ENCODE measurements at places on chromosomes 4 and X. TPM values are rescaled to one million over a fixed set of nuclear protein-coding genes. Genes with fewer than 3 reads are reported as not detected.
A peak's percentile ranks its signal among the peaks of the same experiment; 100 is the strongest.

Gene SOX3
- total RNA-seq = not detected

Gene NDST3
- not detected for total RNA-seq

Gene HS6ST2
- total RNA-seq = not detected

Gene UTP3
- 45.5 TPM for total RNA-seq

Gene PLRG1
- 95.1 TPM for total RNA-seq

Gene MAGEA4
- total RNA-seq = not detected

Gene RNF212
- total RNA-seq = not detected

Gene CYP2U1
- 20.6 TPM for total RNA-seq

DNA sequence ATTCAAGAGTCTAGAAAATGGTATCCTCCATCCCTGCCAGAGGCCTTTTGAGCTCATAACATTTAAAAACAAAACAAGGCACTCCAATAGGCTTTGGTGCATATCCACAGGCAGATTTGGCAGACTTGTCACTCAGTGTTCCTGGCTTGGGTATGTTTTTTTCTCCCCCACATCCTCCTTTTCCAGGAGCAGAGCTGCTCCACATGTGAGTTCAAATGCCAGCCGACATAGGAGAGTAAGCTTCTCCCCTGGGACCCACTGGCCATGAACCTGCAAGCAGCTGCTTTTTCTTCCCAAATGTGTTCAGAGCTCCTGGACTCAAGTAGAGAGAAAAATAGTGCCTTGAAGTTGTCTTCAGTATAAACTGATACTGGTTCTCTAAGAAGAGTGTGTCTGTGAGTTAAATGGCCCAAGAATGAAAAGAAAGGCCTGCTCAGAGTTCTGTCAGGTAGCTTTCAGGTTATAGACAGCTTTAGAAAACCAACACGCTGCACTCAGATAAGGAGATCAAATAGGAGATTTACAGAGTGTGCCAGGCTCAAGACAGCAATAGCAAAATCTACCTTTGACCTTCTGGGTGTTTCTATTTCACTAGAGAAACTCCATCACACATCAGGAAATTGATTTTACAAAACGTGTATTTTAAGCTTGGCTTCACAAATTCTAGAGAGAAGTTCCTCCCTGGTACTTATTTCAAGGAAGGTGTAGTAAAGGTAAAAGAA is 162.5 kb upstream of the GALNT7 start:
- no peak for DNase-seq
- H3K4me3 ChIP-seq = no peak overlapping the region
- no peak overlapping the region for H3K27ac ChIP-seq
- no peaks in the 10 kb centered on the region for H3K4me1 ChIP-seq
- H3K36me3 ChIP-seq = no peaks in the 10 kb centered on the region

DNA sequence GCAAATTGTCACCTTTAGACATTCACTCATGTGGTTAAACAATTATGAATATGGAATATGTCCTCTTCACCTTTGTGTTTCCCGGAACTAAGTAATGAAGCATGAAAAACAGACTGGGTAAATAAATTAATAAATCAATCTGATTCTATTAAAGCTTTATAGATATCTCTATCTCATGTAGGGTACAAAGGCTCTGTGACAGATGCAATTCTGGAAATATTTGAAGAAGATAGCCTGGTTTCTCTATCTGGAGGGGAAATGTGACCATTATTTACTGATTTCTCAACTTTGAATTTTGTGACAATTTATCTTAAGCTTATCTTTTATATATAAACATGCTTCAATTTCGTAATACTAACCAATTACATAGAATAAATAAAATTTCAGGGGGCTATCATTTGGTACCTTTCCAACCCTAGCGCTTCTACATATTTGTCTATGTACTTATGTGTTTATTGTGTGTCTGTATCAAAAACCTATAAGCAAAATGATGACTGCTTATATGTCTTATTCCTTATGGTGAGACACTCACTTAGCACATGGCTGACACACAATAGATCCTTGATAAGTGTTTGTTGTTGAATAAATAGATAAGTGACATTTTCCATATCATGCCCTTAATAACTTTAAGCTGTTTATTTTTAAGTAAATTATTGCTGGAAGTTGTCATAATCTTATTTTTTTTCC is 9.9 kb downstream of the CTSO start:
- no peak overlapping the region for H3K4me3 ChIP-seq
- H3K4me1 ChIP-seq = no peaks in the 10 kb centered on the region
- H3K27me3 ChIP-seq = no peaks in the 10 kb centered on the region
- no peak for DNase-seq

DNA sequence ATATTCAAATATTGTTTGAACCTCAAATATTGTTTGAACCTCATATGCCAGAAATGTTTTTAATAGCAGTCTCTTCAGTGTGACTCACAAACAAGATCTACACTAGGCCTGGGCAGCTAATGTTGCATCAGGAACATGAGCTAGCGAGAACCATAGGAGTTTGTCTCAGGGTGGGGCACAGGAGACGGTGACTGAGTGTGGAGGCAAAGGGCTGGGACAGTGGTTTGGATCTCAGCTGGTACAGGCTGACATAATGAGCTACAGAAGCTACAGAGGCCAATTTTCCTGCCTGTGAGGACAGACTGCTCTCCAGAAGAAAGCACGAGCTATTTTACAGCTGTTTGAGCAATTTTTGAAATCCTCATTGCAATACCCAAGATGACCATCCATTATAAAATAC is 224.7 kb downstream of the CENPC start:
- H3K36me3 ChIP-seq = no peaks in the 10 kb centered on the region
- no peak overlapping the region for H3K4me3 ChIP-seq
- no peak overlapping the region for H3K27ac ChIP-seq
- H3K27me3 ChIP-seq = no peaks in the 10 kb centered on the region
- H3K4me1 ChIP-seq = no peaks in the 10 kb centered on the region
- no peak for DNase-seq

DNA sequence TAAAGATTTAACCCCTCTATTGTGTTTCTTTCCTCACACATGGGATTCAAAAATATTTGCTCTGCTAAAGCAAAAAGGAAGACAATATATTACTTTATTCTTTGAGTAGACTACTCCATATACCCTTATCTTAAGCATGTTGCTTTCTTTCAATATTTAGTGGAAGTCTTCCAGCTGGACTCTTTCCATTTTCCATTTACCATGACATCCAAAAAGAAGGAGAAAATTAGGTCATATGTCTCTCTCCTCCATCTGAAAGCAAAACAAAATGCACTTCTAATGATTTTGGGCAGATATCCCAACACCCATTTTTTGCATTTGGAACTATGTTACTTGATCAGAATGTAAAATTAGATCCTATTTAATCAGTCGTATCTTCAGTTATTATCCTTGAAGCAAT is 1336.5 kb downstream of the PCDH19 start:
- H3K4me3 ChIP-seq = no peak overlapping the region
- no peak for DNase-seq
- no peak overlapping the region for H3K27ac ChIP-seq
- H3K36me3 ChIP-seq = no peaks in the 10 kb centered on the region
- H3K27me3 ChIP-seq = no peaks in the 10 kb centered on the region

GRCh38 chr4:100061835-100062234 is 111.8 kb upstream of the H2AZ1 start:
- no peaks in the 10 kb centered on the region for H3K27me3 ChIP-seq
- H3K4me3 ChIP-seq = peak overlapping the region; percentile 7
- peaks cover 45% of the 10 kb centered on the region for H3K4me1 ChIP-seq

DNA sequence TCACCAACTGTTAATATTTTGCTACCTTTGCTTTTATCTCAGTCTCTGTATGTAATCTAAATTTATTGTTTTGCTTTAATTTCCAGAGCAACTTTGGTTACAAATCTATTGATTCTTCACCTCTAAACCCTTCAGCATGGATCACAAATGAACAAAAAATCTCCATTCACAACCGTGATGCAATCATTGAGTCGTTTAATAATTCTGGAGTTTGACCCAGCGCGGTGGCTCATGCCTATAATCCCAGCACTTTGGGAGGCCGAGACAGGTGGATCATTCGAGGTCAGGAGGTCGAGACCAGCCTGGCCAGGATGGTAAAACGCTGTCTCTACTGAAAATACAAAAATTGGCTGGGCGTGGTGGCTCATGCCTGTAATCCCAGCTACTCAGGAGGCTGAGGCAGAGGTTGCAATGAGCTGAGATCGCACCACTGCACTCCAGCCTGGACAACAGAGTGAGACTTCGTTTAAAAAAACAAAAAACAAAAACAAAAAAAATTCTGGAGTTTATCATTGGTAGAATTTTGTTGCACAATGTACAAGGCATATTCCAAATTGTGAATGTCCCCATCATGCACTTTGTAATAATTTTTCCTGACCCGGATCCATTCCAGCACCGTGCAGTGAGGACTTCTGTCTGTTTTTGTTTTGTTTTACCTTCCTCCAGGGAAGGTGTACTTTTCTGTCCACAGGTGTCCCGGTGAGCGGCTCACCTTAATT is 2.3 kb upstream of the IDUA start:
- no peaks in the 10 kb centered on the region for H3K27me3 ChIP-seq
- no peak for DNase-seq
- H3K4me3 ChIP-seq = no peak overlapping the region
- peaks cover 28% of the 10 kb centered on the region for H3K4me1 ChIP-seq
- no peak overlapping the region for H3K27ac ChIP-seq

DNA sequence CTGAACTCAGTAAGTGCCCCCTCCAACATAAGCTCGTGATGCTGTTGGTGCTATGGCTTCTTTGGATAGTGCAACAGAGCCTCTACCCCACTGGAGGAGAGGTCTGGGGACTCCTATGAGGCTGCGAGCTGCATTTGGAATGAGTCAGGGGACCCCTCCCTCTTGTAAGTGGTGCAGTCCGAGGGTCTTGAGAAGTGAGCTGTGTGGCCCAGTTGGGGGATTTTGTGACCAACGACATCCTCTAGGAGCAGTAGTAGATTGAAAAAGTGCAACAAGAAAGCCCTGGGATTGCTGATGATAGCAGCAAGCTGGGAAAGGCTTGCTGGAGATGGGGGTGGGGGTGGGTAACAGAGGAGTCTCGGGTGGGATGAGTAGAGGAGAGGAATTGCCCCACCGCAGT is 3.1 kb downstream of the FRMPD3 start:
- H3K36me3 ChIP-seq = no peaks in the 10 kb centered on the region
- H3K4me1 ChIP-seq = no peaks in the 10 kb centered on the region
- H3K27me3 ChIP-seq = peaks cover 27% of the 10 kb centered on the region
- no peak overlapping the region for H3K27ac ChIP-seq

- no peaks in the 10 kb centered on the region for H3K27me3 ChIP-seq
- H3K27ac ChIP-seq = no peak overlapping the region
- H3K4me3 ChIP-seq = peak overlapping the region; percentile 73
- DNase-seq = no peak
- no peaks in the 10 kb centered on the region for H3K36me3 ChIP-seq
Measured at GRCh38 chr4:971666-972500, 1.5 kb downstream of the DGKQ start.

- peak; percentile 5 for DNase-seq
- peaks cover 5% of the 10 kb centered on the region for H3K36me3 ChIP-seq
- H3K27me3 ChIP-seq = no peaks in the 10 kb centered on the region
- no peak overlapping the region for H3K4me3 ChIP-seq
- no peak overlapping the region for H3K27ac ChIP-seq
Measured at GRCh38 chrX:46637938-46638337, 64.4 kb downstream of the CHST7 start.

- peaks cover 17% of the 10 kb centered on the region for H3K4me1 ChIP-seq
- peak overlapping the region; percentile 2 for H3K27ac ChIP-seq
- no peak for DNase-seq
- peaks cover 7% of the 10 kb centered on the region for H3K27me3 ChIP-seq
- peaks cover 51% of the 10 kb centered on the region for H3K36me3 ChIP-seq
Measured at GRCh38 chrX:53556868-53557267, 122.7 kb upstream of the HSD17B10 start.

DNA sequence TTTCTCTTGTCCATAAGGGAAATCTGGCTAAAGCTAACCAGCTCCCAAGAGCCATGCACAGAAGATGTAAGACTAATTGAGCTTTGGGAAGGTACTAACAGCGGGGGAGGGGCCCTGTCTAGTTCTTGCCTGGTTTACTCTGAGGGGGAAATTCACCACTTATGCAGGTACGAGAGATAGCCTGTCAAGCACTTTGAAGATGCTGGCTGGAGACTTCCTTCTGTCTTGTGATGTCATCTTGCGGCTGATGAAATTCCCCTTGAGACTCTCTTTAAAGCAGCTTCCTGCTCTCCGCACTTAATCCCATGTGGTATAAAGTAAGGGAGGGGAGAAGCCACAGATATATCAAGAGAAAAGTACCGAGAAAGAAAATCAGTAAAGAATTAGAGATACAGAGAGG is 345.3 kb downstream of the MAPK10 start:
- H3K4me3 ChIP-seq = no peak overlapping the region
- no peaks in the 10 kb centered on the region for H3K36me3 ChIP-seq
- peaks cover 59% of the 10 kb centered on the region for H3K4me1 ChIP-seq

DNA sequence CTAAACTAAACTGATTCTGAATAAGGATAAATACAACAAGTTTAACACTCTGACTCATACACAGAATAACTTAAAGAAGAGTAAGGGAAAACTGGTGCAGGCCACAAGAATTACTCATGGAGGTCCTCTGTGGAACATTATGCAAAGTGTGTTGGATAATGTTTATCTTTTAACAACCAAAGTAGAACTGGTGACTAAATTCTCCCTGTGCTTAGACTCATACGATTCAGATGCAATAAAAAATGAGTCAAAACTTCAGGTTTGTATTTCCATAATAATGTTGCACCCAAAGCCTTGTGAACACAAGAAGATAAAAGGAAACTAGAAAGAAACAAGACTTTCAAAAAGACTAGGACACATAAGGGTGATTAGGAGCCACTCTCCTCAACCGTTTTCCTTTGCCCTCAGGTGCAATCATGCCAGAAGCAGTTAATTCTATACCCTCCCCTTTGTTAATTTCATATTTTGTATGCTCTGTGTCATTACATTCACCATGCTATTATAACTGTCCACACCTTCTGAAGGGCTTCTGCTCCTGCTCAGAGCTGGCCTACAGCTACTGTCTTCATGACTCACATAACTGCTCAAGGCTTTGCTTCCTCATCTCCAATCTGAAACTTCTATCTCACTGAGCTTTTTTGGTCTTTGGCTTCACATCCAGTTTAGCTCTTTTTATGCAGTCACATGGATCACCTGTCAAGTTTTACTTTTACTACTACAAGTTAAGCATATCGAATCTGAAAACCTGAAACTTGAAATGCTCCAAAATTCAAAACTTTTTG is 60.2 kb downstream of the KCNIP4 start:
- H3K4me3 ChIP-seq = peak overlapping the region; percentile 38
- H3K27me3 ChIP-seq = no peaks in the 10 kb centered on the region
- H3K27ac ChIP-seq = peak overlapping the region; percentile 87
- DNase-seq = peak; percentile 96

GRCh38 chrX:9605484-9605883 is 140.6 kb downstream of the TBL1X start:
- peaks cover 19% of the 10 kb centered on the region for H3K4me1 ChIP-seq
- no peak for DNase-seq
- no peaks in the 10 kb centered on the region for H3K27me3 ChIP-seq
- H3K36me3 ChIP-seq = peaks cover 5% of the 10 kb centered on the region
- H3K27ac ChIP-seq = no peak overlapping the region
